Psoas muscle (tissue), 8 donors: ENCODE measurements at places on chromosomes 1 and 21. TPM values are rescaled to one million over a fixed set of nuclear protein-coding genes. Genes with fewer than 3 reads are reported as not detected.

Gene PALMD
- 46.2 TPM for total RNA-seq

Gene GSTM1
- total RNA-seq = not detected

Gene TRIM62
- 4.3 TPM for total RNA-seq

Gene OR2M2
- not detected for total RNA-seq

Gene SLC25A33
- total RNA-seq = 4.5 TPM

Gene TOMM40L
- 10.0 TPM for total RNA-seq

Gene IL19
- not detected for total RNA-seq

Gene PPIAL4G
- total RNA-seq = not detected

Gene RNU1-1
- 1,264 TPM for total RNA-seq

Gene ANXA9
- not detected for total RNA-seq

Gene PLA2G2A
- 77.2 TPM for total RNA-seq

Gene FAM131C
- total RNA-seq = not detected

DNA sequence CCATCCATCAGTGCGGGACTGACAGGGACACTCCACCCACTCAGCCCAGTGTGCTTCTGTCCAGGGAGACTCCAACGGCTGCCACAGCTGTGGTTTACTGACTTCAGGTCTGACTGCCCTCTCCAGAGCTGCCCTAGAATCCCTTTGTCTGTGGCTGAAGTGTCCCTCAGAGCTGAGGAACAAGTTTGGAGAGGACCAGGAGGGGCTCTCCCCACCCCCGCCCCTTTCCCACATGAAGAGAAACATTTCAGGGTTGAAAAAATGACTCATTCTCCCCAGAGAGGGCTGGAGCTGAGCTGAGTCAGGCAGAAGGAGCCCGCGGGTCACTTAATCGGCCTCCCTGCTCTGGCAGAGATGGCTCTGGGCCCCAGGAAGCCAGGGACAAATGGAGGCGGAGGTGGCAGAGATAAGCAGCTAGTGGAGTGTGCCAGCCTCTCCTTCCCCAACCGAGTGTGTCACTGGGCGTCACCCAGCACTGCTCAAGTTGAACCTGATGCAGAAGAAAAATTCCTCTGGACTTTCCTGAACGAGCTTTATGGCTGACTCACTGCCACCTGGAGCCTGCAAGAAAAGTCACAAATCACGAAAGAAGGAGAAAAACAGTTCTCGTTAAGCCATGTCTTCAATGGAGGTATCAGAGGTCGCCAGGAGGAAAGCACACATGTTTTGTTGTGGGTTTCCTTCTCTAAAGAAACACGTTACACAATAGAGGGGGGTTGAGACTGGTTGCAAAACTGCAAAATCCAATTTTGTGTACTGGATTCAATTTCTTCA, 34.3 kb upstream of the ECE1 start:
- DNase-seq = peak; percentile 87

- no peak for DNase-seq
These were observed 11.5 kb downstream of the PLXNA2 start for GRCh38 chr1:208232662-208233038.

DNA sequence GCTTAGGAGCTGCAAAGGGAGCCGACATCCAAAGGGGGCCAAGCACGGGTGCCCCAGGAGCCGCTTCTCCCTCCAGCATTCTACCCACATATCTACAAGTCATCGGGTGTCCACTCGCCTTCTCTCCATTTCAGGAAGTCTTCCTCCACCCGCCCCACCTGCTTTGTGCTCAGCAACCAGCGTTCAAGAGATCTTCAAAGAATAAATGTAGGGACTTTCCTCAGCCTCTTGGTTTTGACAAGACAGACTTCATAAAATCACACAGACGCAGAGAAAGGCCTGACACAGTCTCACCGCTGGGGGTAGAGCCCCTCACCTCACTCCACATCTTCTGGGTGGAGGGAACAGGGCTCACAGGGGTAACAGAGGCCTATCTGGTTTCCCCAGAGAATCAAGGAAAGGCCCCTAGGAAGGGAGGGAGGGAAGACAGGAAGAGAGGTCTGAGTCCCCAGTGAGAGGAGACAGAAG, 49.5 kb downstream of the SSBP3 start:
- DNase-seq = no peak

DNA sequence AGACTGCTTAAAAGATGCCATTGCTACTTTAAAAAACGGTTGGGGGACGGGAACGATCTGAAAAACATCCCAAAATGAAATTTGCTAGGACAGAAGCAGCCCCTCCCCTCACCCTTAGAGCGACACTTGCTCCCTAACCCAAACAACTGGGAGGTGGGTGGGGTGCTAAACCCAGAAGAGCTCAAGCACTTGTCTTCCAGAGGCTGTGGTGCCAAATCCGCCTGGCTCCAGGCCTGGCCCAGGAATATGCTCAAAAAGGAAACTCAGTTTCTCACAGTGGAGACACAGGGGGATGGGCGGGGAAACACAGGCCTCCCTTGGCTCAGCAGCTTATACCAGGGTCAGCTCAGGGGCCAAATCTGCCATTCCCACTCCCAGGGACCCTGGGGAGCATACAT, 644 bp upstream of the PBXIP1 start:
- DNase-seq = peak; percentile 57

DNA sequence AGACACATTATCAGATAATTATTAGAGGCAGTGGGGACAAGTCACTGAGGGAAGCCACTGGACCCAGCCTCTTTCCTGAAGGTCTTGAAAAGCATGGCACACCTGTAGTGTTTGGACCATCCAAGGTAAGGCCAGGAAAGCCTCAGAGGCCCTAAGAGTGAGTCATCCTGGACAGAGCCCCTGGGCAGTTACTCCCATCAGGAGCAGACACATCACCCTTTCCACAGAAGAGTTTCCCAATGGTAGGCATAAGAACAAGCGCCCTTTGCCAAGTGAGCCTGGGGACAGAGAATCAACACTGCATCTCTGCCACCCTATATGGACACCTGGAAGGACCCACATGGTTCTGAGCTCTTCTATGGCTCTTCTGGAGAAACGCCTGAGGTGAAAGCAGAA, 136.0 kb downstream of the PLXNA2 start:
- DNase-seq = peak; percentile 31

- no peak for DNase-seq
These were observed 2.0 kb downstream of the KRTAP10-6 start for GRCh38 chr21:44590311-44590721.

DNA sequence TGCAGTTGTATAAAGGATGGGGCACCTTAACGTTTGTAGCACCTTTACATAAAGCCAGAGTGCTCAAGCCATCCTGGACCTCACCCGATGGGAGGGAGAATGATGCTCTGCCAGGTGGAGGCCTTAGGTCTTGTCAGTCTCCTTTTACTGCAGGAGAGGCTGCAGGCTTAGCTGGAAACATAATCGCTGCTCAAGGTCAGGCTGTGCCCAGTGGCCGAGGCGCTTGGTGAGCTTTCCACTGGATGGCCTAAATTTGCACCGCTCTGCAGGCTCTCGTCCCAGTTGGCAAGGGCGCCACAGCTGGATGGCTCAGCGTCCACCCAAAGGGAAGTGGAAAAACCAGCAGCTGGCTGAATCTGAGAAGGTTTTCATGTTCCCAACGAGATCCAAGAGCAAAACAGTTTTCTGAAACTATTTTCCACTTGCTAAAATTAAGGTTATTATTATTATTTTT, 438.9 kb downstream of the CAMTA1 start:
- no peak for DNase-seq

GRCh38 chr1:101284021-101284420, 47.2 kb downstream of the S1PR1 start:
- DNase-seq = no peak

GRCh38 chr1:117335376-117336086, 31.7 kb upstream of the MAN1A2 start:
- no peak for DNase-seq

GRCh38 chr1:205709059-205709398, 28.7 kb upstream of the SLC45A3 start:
- DNase-seq = no peak

DNA sequence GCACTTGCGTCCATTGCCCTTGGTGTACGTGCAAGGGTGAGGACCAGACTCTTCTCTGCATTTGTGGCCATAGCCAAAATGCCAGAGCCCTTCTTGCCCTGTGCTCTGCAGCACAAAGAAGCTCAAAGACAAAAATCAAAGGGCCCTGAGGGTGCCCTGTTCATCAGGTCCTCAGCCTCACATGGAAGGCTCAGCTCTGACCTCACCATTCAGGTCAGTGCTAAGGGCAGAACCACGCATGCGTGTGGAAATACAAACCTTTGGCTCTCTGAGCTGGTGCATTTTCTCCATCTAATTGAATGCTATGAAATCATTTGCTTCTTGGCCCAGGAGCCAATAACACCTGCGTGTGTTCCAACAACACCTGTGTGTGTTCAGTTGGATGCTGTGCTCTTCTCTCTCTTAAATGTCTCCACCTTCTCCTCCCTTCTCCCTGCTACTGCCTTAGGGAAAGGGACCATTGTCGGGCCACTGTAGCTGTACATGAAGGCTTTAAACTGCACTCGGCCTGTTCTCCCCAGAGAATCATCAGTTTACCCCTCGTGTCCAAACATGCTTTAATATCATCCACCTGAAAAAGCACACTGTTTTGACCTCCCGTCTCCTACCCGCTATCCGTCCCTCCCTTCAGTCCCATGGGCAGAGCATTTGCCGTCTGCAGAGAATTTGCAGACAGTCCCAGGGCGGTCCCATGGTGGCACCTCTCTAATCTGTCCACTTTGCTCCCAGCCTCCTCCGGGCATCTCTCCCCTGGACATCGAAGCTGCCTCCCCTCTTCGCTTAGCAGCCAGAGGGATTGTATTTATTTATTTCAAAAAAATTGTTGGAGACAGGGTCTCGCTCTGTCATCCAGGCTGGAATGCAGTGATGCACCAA, 60.6 kb downstream of the EVA1C start:
- DNase-seq = no peak

- no peak for DNase-seq
These were observed 292.4 kb downstream of the PLPP3 start for GRCh38 chr1:56286956-56287355.

- peak; percentile 37 for DNase-seq
These were observed 618 bp downstream of the JAM2 start for GRCh38 chr21:25639551-25640201.

GRCh38 chr1:234214911-234215892, 158.1 kb upstream of the COA6 start:
- no peak for DNase-seq

GRCh38 chr1:168826269-168826668, 97.3 kb upstream of the DPT start:
- no peak for DNase-seq

DNA sequence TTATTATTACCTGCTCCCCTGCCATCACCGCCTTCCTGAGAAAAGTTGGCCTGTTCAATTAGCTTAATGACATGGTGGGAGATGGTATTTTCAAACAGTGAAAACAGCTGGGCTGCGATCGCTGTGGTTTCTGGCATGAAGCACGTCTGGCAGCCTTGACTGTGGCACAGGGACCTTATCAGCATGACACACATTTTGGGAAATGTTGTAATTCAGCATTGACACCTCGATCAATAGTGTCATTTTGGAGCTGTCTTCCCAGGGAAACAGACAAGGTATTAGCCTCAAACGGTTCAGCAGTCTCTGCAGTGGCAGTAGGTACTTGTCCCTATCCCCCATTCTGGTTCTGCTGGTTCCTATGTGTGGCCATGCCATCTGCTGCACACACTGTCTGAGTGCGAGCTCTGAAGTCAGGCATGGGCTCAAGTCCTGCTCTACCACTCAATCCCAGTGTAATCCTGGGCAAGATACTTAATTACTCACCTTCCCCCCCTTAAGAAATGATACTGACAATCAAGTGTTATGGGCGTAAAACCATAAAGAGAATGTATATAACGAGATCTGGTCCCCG, 154.5 kb upstream of the KCND3 start:
- DNase-seq = no peak

- peak; percentile 24 for DNase-seq
These were observed 38.2 kb downstream of the URB2 start for GRCh38 chr1:229664133-229664689.

- DNase-seq = no peak
These were observed 252.9 kb downstream of the KCNT2 start for GRCh38 chr1:196355206-196355786.

DNA sequence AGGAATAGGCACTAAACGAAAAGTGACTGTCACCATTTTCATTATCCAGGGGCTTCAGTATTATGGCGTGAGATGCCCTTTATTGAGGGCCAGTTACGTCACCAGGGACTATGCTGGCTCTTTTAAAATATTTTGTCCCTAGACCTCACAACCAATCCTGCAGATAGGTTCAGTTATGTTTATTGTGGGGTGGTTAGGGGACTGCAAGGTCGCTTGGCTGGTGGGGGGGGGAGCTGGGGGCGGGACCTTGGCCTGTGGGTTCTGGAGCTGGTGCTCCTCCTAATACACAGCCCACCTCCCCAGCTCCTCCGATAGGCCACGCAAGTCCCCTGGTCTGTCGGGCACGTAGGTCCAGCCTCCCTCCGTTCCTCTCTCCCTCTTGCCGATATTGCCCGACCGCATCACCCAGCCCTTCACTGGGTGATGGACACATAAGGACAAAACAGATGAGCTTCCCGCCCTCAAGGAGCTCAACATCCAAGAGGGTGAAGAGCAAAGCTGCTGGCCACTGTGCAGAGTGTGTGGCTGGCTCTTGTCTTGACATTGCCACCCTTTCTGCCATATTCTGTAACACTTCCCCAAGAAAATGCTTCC, 271.8 kb downstream of the MATN1 start:
- DNase-seq = no peak

GRCh38 chr1:229696385-229696784, 70.3 kb downstream of the URB2 start:
- no peak for DNase-seq

DNA sequence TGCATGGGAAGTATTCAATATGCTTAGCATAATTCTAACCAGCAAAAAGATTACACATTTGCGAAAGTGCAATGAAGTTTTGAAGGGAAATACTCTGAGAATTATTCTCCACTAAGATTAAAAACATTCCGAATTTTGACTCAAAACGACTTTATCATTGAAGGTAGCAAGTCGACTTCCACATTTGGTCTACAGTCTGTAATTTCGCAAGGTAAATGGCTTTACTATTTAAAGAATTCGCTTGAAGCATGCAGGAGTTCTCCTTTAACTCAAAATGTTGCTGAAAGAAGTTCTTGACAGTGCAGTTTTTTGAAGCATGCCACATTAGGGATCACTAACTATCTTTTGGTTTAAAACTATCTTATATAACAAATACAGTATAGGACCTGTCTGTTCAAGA, 161.0 kb upstream of the HP1BP3 start:
- no peak for DNase-seq

- no peak for DNase-seq
These were observed 115.4 kb downstream of the TRABD2B start for GRCh38 chr1:47881505-47882442.

DNA sequence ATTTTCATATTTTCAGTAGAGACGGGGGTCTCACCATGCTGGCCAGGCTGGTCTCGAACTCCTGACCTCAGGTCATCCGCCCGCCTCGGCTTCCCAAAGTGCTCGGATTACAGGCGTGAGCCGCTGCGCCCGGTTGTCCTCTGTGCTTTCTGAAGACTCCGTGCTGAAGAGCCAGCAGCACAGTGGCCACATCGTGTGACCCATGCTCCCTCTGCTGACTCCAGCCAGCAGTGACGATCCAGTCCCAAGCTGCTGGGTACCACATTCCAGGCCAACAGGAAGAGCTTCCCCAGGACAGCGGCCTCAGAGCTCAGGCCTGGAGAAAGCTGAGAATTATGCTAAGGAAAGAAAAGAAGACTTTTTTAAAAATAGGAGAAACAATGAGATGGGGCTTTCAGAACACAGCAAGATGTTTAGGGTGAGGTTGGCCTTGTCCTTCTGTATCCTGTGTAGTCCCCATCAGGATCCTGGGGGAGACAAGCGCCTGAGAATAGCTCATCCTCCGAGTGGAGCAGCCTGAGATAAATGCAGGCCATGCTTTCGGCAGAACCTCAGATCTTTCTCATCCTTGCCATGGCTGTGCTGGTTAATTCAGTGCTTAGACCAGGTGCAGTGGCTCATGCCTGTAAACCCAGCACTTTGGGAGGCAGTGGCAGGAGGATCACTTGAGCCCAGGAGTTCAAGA, 207.1 kb downstream of the SLC35F3 start:
- DNase-seq = no peak
